ENCODE measurements at places on chromosomes 5 and 9. TPM values are rescaled to one million over a fixed set of nuclear protein-coding genes. Genes with fewer than 3 reads are reported as not detected.

Gene SLC6A7
- total RNA-seq, result 0.02 TPM

Gene GDNF
- total RNA-seq, result not detected

Gene CLK4
- 11.0 TPM for total RNA-seq

Gene APBA1
- 0.47 TPM for total RNA-seq

Gene ZNF462
- total RNA-seq, result 5.9 TPM

Gene SURF6
- total RNA-seq, result 21.9 TPM

Gene SNCAIP
- total RNA-seq, result not detected

Gene IL7R
- total RNA-seq, result 1.0 TPM

Gene ANKRD55
- not detected for total RNA-seq

Gene FOXD4L5
- total RNA-seq, result 0.10 TPM

Gene AQP3
- total RNA-seq, result 16.0 TPM

Gene PLPP7
- total RNA-seq, result not detected

Gene FGF18
- total RNA-seq, result 0.44 TPM

Gene SEMA4D
- 6.4 TPM for total RNA-seq

Gene SLC25A48
- 0.21 TPM for total RNA-seq

Gene BASP1
- 315 TPM for total RNA-seq

Gene FOXD4L4
- not detected for total RNA-seq

Gene ENG
- 0.09 TPM for total RNA-seq

Gene PTGES
- 100 TPM for total RNA-seq

Gene FRRS1L
- total RNA-seq, result 0.15 TPM

Gene SGCD
- 4.0 TPM for total RNA-seq

Gene PRRT1B
- 0.69 TPM for total RNA-seq

Gene SLC44A1
- 23.6 TPM for total RNA-seq

Gene GNG10
- 72.1 TPM for total RNA-seq

Gene ANKRD18A
- total RNA-seq, result 12.4 TPM

Gene LRRC70
- 0.14 TPM for total RNA-seq

Gene LRRC8A
- total RNA-seq, result 41.4 TPM

Gene PCDHA4
- 1.8 TPM for total RNA-seq

Data from A549 treated with DMSO at 1 μM for 4 hours (cell line).